ENCODE measurements at places on chromosomes 2 and 18.

GRCh38 chr18:59196161-59196725 is 23.7 kb upstream of the GRP start:
- no peak for DNase-seq

DNA sequence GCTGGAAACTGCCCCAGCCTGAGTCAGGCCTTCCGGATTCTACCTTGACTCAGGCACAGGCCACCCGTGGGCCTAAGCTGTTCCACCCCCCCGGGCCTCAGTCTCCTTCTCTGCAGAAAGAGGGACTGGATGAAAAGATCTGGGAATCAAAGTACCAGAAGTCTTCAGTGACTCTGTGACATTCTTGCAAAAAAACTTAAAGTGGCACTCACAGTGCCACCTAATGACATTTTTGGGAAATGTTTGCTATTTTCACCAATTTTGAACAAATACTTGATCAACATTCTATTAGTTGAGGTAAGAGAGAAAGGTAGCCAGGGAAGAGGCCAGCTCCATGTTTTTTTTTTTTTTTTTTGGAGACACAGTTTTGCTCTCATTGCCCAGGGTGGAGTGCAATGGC is 48.3 kb upstream of the ACAA2 start:
- no peak for DNase-seq

DNA sequence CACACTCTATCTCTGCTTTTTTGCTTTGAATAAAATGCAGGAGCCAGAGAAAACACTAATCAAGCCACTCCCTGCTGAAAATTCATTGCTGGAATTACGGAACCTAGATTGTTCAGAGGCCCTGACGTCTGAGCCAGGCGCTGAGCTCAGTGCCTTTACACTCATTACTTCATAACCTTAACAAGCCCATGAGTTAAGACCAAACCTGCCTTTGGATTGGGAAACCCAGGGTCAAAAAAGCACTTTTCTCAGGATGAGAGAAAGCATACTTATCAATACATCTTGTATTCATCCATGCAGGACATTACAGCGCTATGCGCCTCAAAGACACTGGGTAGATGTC is 762 bp downstream of the INO80C start:
- no peak for DNase-seq

GRCh38 chr18:11994336-11994702 is 13.0 kb downstream of the IMPA2 start:
- DNase-seq = no peak

- no peak for DNase-seq
Measured at GRCh38 chr18:10863026-10863425, 286.3 kb downstream of the PIEZO2 start.

GRCh38 chr2:7060156-7060555 is 142.9 kb downstream of the RNF144A start:
- no peak for DNase-seq

GRCh38 chr2:173091910-173092309 is 16.3 kb downstream of the MAP3K20 start:
- DNase-seq = no peak

DNA sequence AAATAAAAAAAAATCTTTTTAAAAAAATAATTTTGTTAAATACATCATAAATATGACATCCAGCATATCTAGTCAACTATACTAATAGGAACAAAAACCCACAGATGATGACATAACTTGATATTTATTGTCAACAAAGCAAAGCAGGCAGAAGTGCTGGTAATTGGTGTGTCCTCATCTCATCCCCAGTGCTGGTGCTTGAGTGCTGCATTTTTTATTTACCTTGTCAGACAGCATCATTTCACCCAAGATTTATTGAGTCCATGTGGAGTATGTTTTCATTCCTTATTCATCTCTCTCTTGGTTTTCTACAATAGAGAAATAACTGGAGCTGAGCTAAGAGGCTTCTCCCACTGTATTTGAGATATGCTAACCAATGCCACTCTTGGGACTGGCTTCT is 191.6 kb upstream of the SLC14A2 start:
- DNase-seq = no peak

- no peak for DNase-seq
Measured at GRCh38 chr2:74606927-74607326, 41.2 kb downstream of the M1AP start.

DNA sequence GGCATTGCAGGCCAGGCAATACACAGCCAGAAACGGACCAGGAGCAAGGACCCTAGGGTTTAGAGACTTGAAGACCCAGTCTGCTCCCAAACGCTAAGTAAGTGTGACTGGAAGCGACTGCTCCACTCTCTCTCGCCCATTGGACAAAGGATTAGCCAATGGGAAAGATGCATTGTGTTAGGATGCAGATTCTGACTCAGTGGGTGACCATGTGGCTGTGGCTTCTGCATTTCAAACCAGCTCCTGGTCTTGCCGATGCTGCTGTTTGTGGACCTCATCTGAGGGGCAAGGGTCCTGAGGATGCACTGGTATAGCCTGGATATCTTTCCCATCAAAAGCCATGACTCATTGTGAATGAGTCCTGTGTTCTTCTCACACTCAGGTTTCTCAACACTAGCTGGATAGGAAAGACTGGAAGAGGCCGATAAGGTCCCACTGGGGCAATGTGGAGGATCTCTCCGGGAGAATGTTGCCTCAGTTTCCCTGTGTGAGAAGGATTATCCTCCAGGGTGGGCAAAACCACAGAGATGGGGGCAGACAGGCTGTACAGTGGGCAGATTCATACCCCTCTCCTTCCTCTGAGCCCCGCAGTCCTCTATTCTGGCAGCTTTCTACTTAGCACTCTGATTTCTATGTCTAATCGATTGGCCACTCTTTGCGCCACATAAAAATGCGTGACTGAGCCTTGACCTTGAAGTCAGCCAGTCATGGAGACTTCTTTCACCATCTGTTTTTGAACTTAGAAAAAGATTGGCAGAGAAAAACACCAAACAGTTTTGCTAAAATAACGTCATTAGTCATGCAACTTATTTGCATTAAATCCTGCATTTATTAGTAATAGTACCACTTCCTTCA is 257.1 kb downstream of the PRKCE start:
- no peak for DNase-seq

DNA sequence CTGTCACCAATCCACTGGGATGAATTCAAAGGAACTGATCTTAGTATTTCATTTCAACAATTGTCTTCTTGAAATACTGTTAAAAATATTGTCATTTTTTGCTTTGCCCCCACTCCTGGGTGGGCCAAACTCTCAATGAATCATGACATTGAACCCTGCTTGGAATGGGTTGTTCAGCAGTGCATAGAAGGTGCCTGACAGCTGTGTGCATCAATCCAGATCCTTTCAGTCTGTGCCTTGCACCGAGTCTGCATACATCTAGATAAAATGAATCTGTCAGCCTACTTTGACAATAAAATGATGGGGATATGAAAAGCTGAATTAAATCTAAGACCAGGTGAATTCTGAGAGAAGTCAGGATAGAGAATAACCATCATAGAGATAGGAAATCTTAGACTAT is 706.6 kb downstream of the CBLN2 start:
- no peak for DNase-seq

DNA sequence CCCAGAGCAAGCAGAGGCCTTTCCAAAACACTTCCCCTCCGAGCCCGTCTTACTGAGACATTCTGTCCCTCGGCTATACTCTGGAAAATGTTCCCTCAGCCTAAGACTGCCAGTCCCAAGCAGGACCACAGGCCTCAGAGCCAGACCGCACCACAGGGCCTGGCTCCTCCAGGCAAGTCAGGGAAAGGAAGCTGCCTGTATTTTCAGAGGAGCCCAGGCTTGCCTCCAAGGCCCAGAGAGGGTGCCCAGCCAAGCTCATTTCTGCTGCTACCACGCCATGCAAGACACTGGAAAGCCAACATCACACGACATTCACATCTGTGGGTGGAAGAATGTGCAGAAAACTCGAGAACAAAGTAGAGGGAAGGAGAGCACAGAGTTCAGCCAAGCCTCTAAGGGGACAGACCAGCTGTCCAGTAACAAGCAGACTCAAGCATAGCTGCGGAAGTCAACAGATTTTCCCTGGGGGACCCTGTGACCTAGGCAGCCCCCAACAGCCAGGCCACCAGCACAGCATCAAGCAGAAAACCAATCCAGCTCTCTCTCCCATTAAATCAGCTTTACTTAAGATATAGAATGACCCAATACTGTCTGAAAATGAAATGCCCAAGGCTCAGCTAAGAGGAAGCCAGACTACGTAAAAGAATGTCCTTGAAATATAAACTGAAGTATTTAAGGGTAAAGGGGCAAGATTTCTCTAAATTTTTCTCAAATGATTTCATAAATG is 123.9 kb downstream of the ZFP36L2 start:
- no peak for DNase-seq

DNA sequence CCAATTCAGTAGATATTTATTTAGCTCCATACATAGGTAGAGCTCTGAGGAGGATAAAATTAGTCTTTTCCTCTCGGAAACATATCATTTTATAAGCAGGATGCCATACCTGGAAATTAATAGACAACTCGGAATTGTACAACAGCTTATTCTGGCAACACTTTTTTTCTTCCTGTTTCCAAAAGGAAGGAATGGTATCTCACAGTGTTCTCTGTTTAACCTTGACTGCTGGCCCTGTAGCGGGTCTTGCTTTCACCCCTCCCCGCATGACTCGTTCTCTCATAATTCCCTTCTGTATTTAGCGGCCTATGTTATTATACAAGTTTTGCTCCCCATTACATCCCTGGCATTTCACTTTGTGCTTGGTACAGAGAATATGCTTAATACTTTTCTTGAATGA is 2.5 kb upstream of the KYNU start:
- DNase-seq = no peak

- DNase-seq = no peak
Measured at GRCh38 chr2:15770606-15771005, 169.7 kb upstream of the MYCN start.

DNA sequence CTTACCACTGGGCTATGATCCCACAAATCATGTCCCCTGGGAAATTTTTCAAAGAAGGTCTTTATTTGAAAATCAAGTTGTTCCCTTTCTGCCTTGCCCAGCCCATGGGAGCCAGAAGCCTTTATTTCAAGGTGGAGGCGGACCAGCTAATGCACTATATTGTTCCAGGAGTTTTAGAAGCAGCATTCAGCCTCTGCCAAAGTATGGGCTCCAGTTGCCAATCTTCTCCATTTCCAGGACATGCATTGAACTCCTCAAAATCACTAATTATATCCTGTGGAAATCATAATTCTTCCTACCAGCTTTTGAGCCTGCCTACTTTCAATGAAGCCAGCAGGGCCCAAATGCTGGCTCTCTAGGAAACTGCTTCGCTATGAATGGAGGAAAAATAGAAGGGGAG is 195.8 kb downstream of the RAD51AP2 start:
- no peak for DNase-seq

- no peak for DNase-seq
Measured at GRCh38 chr2:164935118-164936101, 19.9 kb downstream of the SLC38A11 start.

- DNase-seq = no peak
Measured at GRCh38 chr2:1645761-1646476, 98.4 kb downstream of the PXDN start.

GRCh38 chr18:79856119-79857007 is 58.6 kb downstream of the KCNG2 start:
- no peak for DNase-seq

GRCh38 chr18:57789090-57789489 is 14.0 kb downstream of the ATP8B1 start:
- DNase-seq = no peak

DNA sequence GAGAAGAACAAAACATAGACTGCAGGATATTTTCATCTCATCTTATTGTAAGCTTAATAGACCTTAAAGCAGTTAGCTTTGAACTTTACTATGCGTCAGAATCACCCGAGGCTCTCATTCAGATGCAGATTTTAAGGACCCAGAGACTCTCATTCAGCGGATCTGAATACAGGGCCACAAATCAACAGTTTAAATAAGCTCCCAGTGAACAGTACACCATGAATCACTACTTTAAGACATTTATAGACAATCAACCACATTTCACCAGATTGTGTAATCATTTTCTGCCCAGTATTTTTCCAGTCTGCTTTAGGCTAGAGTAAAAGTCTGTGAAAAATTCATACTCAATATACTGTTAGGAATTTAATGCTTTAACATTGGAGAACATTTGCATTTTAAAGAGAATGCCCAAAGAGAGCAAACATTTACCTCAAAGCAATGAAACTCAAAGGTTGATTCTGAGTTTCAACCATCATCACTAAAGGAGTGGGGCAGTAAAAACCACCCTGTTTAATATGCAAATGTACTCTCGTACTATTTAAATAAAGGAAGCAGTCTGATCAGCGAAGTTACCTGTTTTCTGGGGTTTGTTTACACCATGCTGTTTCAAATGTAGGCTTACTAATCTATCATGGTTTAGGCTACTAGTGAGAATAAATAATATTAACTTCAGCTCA is 11.0 kb upstream of the ALPK2 start:
- DNase-seq = no peak

- DNase-seq = no peak
Measured at GRCh38 chr2:15299904-15300520, 261.1 kb downstream of the NBAS start.

GRCh38 chr2:145599756-145600155 is 1079.8 kb upstream of the ZEB2 start:
- no peak for DNase-seq

GRCh38 chr2:167756446-167756845 is 490.9 kb downstream of the STK39 start:
- DNase-seq = no peak

GRCh38 chr2:191304939-191305875 is 60.0 kb downstream of the MYO1B start:
- DNase-seq = no peak
